ENCODE measurements at places on chromosomes 5 and 9.

DNA sequence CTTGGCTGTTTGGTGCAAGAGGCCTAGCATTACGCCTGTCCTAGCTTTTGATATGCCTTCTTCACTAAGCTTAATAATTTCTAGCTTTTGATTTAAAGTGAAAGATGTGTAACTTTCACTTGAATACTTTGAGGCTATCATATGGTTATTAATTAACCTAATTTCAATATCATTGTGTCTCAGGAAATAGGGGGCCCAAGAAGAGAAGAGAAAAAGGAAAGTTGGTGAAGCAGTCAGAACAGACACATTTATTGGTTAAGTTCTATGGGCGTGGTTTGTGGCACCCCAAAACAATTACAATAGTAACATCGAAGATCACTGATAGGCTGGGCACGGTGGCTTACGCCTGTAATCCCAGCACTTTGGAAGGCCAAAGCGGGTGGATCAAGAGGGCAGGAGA lies 40.9 kb upstream of the F2RL2 start:
- no peaks in the 10 kb centered on the region for H3K36me3 ChIP-seq
- no peak overlapping the region for H3K27ac ChIP-seq
- no peaks in the 10 kb centered on the region for H3K4me1 ChIP-seq
- no peak overlapping the region for H3K4me3 ChIP-seq
- no peaks in the 10 kb centered on the region for H3K27me3 ChIP-seq
- DNase-seq: no peak

- no peaks in the 10 kb centered on the region for H3K27me3 ChIP-seq
- H3K4me1 ChIP-seq: peaks cover 66% of the 10 kb centered on the region
Observed at GRCh38 chr5:141511771-141512325, 23.0 kb downstream of the PCDHGC5 start.

- no peaks in the 10 kb centered on the region for H3K36me3 ChIP-seq
- H3K27me3 ChIP-seq: peaks cover 11% of the 10 kb centered on the region
- H3K27ac ChIP-seq: no peak overlapping the region
- H3K4me1 ChIP-seq: no peaks in the 10 kb centered on the region
Observed at GRCh38 chr9:101601904-101602765, 7.4 kb upstream of the PPP3R2 start.

GRCh38 chr9:134734270-134734669 lies 92.7 kb downstream of the COL5A1 start:
- peaks cover 44% of the 10 kb centered on the region for H3K36me3 ChIP-seq
- H3K27me3 ChIP-seq: no peaks in the 10 kb centered on the region
- peak; percentile 44 for DNase-seq
- H3K4me1 ChIP-seq: peaks cover 16% of the 10 kb centered on the region
- no peak overlapping the region for H3K4me3 ChIP-seq
- no peak overlapping the region for H3K27ac ChIP-seq

DNA sequence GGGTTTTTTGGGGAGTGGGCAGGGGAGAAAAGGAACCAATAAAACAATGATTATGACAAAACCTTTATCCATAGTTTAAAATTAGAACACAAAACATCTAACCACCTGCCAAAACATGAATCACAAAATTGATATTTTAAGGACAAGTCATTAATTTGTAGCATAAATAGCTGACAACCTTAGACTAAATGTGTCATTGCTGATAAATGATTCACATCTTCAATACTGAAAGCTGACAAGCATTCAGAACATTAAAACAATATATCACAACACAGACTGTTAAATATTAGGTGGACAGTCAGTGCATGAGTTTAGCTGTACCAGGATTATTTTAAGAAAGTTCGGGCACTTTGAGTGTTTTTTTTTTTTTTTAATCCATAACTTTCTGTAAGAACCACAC lies 71.5 kb downstream of the NR3C1 start:
- H3K4me1 ChIP-seq: no peaks in the 10 kb centered on the region
- H3K36me3 ChIP-seq: no peaks in the 10 kb centered on the region
- H3K27me3 ChIP-seq: no peaks in the 10 kb centered on the region
- no peak overlapping the region for H3K4me3 ChIP-seq
- DNase-seq: no peak
- no peak overlapping the region for H3K27ac ChIP-seq

GRCh38 chr5:127577458-127577857 lies 60.0 kb downstream of the PRRC1 start:
- peak; percentile 6 for DNase-seq
- H3K36me3 ChIP-seq: no peaks in the 10 kb centered on the region
- H3K4me1 ChIP-seq: no peaks in the 10 kb centered on the region
- H3K4me3 ChIP-seq: no peak overlapping the region

DNA sequence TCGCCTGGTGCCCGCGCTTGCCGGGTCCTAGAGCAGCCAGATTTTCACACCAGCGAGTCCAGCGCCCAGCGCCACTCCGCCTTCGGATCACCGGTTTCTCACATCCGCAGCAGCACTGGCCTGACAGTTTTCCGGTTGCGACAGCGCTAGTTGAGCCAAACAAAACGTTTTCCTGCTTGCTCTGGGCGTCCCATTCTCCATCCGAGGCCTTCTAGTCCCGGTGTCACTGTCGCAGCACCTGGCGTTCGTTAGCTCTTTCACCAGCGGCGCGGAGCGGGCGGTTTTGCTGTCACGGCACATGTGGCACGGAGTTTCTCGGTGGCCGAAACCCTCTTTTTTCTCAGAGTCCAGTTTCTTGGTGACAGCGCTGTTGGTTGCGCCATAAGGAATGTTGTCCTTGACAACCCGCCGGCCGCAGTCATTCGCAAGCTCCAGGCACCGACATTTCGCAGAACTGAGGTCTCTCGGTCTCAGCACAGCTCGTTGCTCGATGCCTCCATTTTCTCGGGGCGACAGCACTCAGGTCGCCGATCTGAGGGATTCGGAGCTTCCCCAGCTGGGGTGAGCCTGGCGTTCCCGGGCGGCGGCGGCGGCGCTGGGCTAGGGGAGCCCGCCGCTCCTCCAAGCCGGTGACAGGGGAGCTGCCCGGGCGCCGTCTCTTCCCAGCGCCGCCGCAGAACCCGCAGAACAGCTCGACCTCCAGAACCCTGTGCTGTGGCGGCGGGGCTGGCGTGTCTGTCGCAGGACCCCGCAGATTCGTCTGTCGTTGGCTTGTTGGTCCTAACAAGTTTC lies 47.8 kb downstream of the ANXA2R start:
- peak; percentile 82 for DNase-seq
- peak overlapping the region; percentile 81 for H3K4me3 ChIP-seq
- H3K36me3 ChIP-seq: no peaks in the 10 kb centered on the region
- peak overlapping the region; percentile 86 for H3K27ac ChIP-seq
- no peaks in the 10 kb centered on the region for H3K27me3 ChIP-seq

DNA sequence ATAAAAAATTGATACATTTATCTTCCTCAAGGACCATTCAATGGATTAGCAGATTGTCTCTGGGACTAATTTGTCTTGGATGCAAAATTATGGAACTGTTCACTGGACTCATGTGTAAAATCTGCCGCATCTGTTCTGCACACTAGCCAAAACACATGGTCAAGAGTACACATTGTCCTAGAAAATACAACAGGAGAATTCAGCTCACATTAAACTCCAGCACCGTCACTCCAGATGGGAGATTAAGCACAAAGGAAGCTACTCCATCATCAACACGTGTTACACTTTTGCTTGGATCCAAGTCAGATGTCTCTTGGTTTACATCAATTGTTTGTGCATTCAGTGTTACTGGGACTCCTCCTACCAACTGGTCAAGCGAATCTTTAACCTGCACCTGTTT lies 28.8 kb downstream of the C5 start:
- no peak overlapping the region for H3K4me3 ChIP-seq
- no peak overlapping the region for H3K27ac ChIP-seq
- DNase-seq: no peak

GRCh38 chr5:41406424-41406823 lies 104.0 kb downstream of the PLCXD3 start:
- no peak overlapping the region for H3K27ac ChIP-seq
- no peak for DNase-seq

DNA sequence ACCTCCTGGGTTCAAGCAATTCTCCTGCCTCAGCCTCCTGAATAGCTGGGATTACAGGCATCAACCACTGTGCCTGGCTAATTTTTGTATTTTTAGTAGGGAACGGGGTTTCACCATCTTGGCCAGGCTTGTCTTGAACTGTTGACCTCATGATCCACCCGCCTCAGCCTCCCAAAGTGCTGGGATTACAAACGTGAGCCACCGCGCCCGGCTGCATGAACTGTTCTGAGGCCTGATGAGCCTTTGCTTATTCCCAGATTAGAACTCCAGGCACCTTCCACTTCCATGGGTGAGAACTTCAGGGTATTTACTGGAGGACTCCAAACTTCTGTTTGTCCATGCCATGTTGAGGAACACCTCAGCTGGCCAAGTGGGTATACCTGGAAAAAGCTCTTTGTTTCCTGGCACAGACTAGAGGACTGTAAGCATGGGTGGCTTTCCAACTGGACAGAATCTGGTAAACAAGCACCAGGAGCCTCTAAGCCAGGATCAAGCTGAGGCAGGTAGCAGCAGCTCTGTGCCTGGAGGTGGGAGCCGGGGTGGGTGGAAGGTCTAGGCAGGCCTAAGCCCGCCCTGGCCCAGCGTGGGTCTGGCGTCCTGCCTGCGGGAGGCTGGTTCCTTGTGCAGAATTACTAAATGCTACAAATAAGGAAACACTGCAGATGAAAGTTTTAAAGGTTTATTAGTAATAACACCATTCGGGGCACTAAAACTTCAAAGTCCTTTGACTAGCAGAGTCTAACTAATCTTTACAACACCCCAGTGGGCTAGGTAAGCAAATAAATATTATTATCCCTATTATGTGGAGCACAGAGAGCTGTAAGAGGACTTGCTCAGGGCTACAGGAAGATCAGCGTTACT lies 78.4 kb downstream of the SEMA5A start:
- peak overlapping the region; percentile 58 for H3K27ac ChIP-seq
- H3K36me3 ChIP-seq: no peaks in the 10 kb centered on the region
- no peaks in the 10 kb centered on the region for H3K27me3 ChIP-seq
- DNase-seq: no peak
